SIG-M5 (cell line): ENCODE measurements at places on chromosomes 6 and 20.

DNA sequence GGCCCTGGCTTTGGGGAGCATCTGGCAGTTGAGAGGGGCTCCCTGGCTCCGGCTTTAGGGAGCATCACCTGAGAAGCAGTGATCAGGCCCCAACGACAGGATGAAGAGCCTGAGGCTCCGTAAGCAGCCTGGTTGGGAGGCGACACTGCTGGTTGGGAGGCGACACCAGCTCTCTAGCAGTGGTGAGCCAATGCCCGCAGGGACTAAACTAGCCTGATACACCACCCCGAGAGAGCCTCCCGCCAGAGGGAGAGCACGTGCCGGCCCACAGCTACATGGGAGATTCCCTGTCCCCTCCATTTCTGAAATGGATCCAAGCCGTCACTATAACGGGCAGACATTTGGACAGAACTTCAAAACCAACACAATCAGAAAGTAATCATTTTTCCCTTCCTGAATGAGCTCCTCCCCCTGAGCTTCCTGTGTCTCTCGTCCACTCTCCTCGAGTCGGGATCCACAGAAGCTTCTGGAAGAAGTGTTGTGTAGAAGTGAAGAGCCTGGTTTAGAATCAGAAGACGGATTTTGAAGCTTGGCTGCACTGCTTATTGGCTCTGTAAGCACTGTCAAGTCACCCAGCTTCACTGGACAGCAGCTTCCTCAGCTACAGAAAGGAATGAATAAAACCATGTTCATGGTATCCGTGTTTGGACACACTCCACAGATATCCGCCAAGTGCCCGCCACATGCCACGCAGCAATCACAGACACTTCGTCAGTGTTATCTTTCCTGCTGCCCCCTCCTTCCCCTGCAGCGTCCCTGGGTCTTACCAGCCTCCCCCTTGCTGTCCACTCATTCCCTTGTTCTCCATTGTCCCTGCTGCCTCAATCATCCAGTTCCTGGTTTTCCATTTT lies 199.6 kb downstream of the TTLL2 start:
- no peak for DNase-seq

- DNase-seq, result no peak
These were observed 643.0 kb upstream of the CITED2 start for GRCh38 chr6:140017470-140017869.

- no peak for DNase-seq
These were observed 68.9 kb downstream of the PERP start for GRCh38 chr6:138038142-138038870.

- DNase-seq, result no peak
These were observed 463 bp upstream of the HLA-DMB start for GRCh38 chr6:32941214-32941768.

DNA sequence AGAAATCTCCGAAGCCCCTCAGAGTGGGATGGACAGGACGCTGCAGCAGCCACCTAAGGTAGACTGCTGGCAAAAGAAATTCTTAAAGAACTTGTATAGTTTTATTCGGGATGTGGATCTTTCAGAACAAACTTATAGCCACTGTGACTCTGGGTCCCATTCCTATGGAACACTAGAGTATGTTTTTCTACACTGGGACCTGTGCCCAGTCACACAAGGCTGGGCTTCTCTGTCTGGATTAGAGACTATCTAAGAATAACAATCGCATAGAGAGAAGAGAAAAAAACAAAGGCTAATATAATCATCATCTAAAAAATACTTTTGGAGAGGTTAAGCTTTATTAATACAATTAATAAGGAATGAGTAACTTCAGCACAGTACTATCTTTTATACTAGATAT lies 28.9 kb downstream of the RMND1 start:
- DNase-seq, result no peak

DNA sequence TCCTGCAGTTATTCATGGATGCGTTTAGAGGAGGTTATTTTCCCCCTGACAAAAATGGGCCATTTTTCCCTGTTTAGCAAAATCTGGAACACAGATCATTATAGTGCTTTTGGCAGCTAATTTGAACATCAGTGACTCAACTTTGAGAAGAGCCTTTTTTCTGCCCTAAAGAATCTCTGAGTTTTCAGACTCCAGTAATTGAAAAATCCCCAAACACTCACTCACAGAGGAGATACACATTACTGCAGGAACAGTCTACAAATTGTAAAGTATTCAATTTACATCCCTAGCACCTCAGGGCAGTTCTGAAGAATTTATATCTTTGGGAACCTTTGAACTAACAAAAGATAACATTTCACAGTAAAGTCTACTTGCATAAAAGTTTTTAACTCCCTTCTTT lies 966.6 kb upstream of the SLC35B3 start:
- DNase-seq, result no peak

DNA sequence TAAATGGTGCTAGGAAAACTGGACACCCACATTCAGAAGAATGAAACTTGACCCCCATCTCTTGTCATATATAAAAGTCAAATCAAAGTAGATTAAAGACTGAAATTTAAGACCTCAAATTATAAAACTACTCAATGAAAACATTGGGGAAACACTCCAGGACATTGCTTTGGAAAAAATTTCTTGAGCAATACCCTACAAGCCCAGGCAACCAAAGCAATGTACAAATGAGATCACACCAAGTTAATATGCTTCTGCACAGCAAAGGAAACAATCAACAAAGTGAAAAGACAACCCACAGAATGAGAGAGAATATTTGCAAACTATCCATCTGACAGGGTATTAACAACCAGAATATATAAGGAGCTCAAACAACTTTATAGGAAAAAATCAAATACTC lies 407.9 kb upstream of the BTBD3 start:
- no peak for DNase-seq

- no peak for DNase-seq
These were observed 197.3 kb downstream of the CENPW start for GRCh38 chr6:126537061-126537816.

GRCh38 chr6:84062519-84063154 lies 29.1 kb downstream of the MRAP2 start:
- no peak for DNase-seq

DNA sequence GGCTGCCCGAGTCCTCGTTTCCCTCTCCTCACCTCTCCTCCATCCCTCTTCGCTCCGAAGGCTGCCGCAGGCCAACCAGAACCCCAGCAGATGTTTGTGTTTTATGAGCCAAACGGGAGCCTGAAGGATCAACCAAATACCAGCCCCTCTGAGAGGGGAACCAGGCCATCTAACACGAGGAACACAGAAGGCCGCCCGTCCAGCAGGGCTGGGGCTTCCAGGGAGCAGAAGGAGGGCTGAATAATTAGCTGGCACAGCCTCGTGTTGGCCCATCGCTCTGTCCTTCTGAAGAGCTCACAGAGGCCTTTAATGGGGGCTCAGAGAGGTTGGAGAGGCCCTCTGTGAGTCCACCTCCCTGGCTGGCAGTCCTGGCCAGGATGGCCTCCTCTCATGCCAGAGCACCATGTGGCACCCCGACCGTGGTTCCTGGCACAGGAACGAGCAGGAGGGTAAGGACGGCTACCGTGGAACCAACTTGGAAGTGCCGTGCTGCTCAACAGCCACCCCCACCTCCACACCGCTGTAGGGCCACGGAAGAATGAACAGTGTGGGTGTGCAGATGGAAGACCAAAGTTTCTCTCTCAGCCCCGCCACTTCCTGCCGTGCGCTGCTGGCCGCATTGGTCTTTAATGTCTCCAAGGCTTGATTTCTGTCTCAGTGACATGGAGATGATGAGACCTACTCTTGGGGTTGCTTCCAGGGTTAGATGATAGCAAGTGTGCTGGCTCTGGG lies 155.2 kb downstream of the SCML4 start:
- no peak for DNase-seq

GRCh38 chr20:44585057-44585963 lies 2.9 kb downstream of the PKIG start:
- DNase-seq, result no peak

DNA sequence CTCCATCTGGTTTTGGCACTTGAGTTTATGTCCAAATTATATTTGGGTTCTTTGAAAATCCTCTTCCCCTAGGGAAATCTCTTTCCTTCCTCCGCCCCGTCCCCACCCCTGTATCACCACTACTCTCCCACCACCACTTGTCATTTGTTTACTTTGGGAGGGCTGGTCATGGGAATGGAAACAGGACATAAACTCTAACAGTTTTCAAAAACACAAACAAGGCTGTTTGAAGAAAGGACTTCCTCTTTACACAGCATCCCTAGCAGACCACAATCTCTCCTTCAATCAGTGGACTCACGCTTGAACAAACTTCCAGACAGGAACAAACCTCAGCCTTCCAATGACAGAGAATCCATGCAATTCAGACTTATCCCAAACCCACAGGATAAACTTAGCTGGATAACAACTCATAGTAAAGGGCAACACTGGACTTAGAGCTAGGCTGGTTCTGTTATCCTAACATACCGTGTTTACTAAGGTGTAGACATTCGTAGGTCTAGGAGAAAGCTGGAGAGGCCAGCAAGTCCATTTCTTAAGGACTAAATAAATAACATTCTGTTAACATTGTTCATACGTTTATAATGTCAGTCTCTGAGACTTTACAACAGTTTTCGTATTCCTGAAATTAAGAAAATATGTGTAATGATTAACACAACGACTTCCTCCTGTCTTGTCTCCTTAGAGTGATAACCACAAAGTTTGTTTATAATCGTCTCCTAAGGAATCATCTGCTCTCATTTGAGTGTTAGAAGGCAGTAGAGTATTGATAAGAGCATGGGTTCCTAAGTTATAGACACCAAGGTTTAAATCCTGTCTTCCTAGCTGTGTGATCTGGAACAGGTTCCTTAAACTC lies 44.1 kb upstream of the CTAGE9 start:
- no peak for DNase-seq

DNA sequence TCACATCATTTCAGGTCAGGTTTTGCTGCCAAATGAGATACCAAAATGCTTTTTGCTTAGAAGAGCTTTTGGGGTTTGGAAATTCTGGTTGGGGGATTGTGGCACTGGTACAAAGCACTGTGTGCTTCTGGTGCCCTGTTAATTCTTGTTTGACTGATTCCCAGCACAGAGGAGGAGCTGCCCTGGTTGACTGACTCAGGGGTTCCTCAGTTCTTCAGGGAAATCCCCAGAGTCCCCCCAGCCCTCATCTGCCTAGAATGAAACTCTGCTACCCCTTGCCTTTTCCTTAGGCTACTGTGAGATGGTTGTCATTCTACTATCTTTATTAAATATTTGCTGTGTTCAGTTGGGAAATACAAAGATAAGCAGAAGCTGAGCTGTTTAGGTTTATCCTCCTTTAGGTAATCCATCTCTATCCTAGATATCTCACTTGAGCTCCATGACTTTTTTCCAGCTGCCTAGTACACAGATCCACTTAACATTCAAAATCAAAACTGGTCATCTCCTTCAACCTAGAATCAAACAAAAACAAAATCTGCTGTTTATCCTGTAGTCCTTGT lies 24.9 kb upstream of the TSPYL1 start:
- no peak for DNase-seq

GRCh38 chr6:47126647-47127391 lies 84.7 kb upstream of the ADGRF1 start:
- no peak for DNase-seq

DNA sequence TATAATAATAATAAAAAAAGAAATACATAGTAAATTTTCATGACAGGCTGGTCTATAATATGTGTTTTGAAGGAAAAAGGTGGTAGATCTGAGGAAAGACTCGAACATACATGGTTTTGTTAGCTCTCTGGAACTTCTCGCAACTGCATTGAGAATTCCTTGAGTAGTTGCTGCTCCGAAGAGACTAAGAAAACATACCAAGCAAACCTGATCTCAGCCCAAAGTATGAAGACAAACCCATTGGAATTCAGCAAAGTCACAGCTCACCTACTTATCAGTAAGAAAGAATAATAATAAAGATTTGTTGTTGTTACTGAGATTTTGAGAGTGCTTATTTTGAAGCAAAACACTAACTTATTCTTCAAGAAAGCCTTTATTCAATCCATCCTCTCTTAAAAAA lies 1107.1 kb upstream of the EYS start:
- no peak for DNase-seq

DNA sequence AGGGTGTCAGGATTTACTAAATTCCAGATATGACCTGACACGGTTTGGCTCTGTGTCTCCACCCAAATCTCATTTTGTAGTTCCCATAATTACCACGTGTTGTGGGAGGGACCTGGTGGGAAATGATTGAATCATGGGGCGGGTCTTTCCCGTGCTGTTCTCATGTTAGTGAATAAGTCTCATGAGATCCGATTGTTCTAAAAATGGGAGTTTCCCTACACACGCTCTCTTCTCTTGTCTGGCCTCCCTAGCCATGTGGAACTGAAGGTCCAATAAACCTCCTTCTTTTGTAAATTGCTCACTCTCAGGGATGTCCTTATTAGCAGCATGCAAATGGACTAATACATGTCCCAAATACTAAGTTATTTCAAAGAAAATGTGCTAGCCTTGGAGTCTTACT lies 121.1 kb downstream of the CENPW start:
- no peak for DNase-seq

DNA sequence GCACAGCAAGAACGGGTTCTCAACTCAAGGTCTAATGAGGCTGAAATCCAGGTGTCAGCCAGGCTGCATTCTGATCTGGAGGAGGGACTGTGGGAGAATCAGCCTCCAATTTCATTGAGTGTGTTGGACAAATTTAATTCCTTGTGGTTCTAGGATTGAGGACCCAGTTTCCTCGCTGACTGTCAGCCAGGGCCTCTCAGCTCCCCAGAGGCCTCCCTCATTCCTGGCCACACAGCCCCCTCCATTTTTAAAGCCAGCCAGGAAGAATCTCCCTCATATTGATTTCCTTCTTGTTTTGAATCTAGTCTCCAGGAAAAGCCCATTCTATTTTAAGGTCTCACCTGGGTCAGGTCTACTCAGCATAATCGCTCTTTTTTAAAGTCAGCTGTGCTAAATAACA lies 73.7 kb upstream of the ARMC2 start:
- no peak for DNase-seq

DNA sequence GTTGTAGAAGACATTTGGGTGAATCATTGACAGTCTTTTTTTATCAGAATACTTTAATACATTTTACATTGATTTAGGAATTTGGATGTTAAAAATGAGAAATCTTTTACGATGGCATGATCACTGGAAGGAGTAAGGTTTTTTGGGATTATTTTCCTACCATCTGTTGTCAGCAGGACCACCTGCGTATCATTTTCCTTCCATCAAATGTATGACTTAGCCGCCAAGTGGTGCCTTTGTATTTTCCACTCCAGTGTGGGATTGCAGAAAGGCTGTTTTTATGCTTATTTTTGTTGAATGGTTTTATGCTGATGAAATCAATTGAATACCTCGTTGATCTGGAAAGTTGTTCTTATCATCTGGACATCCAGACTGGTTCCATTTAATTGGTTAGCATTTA lies 35.8 kb downstream of the AKAP12 start:
- DNase-seq, result no peak

GRCh38 chr6:43834528-43835155 lies 64.6 kb downstream of the VEGFA start:
- no peak for DNase-seq

GRCh38 chr20:25048519-25048952 lies 9.4 kb downstream of the ACSS1 start:
- DNase-seq, result no peak

DNA sequence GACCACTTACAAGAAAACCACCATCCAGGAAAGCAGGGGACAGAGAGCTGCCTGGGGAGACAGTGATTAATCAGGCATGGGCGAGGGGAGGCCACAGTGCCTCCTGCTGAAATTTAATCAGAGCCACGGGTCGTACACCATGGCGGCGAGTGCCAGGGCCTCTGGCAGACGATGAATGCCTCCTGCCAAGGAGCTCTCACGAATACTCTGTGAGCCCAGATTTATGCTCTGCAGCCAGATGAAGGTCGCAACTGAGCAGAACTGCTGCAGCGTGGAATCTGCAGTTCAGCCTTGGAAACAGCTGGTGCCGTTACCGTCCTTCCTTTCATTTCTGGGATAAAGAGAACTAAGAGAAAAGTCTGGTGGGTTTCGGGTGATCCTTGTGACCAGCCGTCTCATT lies 85.6 kb downstream of the BFSP1 start:
- DNase-seq, result no peak

- no peak for DNase-seq
These were observed 8.6 kb upstream of the SLC4A11 start for GRCh38 chr20:3247638-3248037.
